ENCODE measurements at places on chromosomes 13 and 19. TPM values are rescaled to one million over a fixed set of nuclear protein-coding genes. Genes with fewer than 3 reads are reported as not detected.

The CYP2A6 gene
- total RNA-seq = not detected

The ZNF628 gene
- total RNA-seq = 0.99 TPM

The FXYD1 gene
- total RNA-seq = 0.26 TPM

The ZNF580 gene
- total RNA-seq = 2.5 TPM

The PRR22 gene
- 0.33 TPM for total RNA-seq

Measured in pulmonary artery endothelial cell (primary cell).